ENCODE measurements at places on chromosomes 4 and X.

GRCh38 chr4:110207233-110207632, 8.8 kb upstream of the ELOVL6 start:
- H3K27me3 ChIP-seq: no peaks in the 10 kb centered on the region
- H3K36me3 ChIP-seq: no peaks in the 10 kb centered on the region
- H3K27ac ChIP-seq: no peak overlapping the region
- H3K4me1 ChIP-seq: no peaks in the 10 kb centered on the region
- DNase-seq: no peak

- H3K36me3 ChIP-seq: no peaks in the 10 kb centered on the region
- no peaks in the 10 kb centered on the region for H3K4me1 ChIP-seq
- H3K4me3 ChIP-seq: no peak overlapping the region
- H3K27ac ChIP-seq: no peak overlapping the region
Observed at GRCh38 chrX:9873952-9874351, 87.7 kb downstream of the SHROOM2 start.

GRCh38 chr4:137470806-137471205, 61.5 kb downstream of the PCDH18 start:
- no peaks in the 10 kb centered on the region for H3K36me3 ChIP-seq
- no peak overlapping the region for H3K27ac ChIP-seq
- H3K27me3 ChIP-seq: no peaks in the 10 kb centered on the region
- H3K4me1 ChIP-seq: no peaks in the 10 kb centered on the region

- H3K27me3 ChIP-seq: no peaks in the 10 kb centered on the region
- no peaks in the 10 kb centered on the region for H3K36me3 ChIP-seq
- H3K27ac ChIP-seq: peak overlapping the region; percentile 23
- no peak overlapping the region for H3K4me3 ChIP-seq
- no peak for DNase-seq
Observed at GRCh38 chr4:108315694-108316093, 147.0 kb upstream of the LEF1 start.

DNA sequence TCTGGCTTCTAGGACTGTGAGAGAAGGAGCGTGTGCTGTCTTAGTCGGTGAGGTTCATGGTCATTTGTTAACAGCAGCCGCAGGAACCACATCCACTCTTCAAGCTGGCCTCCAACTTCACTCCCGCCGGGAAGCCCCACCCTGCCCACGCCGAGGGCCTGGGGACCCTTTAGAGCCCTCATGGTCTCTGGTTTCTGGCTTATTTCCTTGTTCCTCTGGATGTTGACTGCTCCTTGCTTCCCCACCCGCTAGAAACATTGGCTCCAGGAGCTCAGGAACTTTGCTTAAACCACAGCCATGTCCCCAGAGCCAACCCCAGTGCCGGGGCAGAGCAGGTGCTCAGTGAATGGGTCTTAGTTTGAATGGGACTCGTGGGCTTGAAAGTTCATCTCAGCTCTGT, 40.8 kb downstream of the HTRA3 start:
- H3K27ac ChIP-seq: no peak overlapping the region
- H3K4me1 ChIP-seq: no peaks in the 10 kb centered on the region
- no peak overlapping the region for H3K4me3 ChIP-seq
- H3K27me3 ChIP-seq: no peaks in the 10 kb centered on the region
- H3K36me3 ChIP-seq: no peaks in the 10 kb centered on the region
- no peak for DNase-seq

- no peaks in the 10 kb centered on the region for H3K36me3 ChIP-seq
- DNase-seq: no peak
- H3K4me3 ChIP-seq: no peak overlapping the region
- peaks cover 6% of the 10 kb centered on the region for H3K4me1 ChIP-seq
Observed at GRCh38 chr4:140061194-140061593, 92.8 kb downstream of the MAML3 start.

DNA sequence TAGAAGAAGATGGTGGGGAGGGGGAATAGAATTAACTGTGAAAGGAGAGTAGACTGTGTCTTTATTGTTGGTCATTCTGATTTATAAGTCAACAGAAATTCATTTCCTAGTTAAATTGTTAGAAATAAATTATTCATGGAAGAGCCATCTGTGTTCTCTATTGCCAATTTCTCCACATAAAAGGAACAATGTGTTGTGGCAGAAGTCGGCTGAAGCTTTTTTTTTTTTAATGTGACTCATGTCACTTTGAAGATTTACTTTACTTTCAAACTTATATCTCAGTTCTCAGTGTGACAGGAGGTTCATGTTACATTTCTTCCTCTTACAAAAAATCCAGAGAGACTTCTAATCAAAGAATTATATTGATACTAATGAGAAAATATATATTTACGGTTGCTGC, 60.5 kb downstream of the CPE start:
- no peak overlapping the region for H3K27ac ChIP-seq
- no peak for DNase-seq
- H3K27me3 ChIP-seq: no peaks in the 10 kb centered on the region
- H3K4me1 ChIP-seq: no peaks in the 10 kb centered on the region
- no peaks in the 10 kb centered on the region for H3K36me3 ChIP-seq

DNA sequence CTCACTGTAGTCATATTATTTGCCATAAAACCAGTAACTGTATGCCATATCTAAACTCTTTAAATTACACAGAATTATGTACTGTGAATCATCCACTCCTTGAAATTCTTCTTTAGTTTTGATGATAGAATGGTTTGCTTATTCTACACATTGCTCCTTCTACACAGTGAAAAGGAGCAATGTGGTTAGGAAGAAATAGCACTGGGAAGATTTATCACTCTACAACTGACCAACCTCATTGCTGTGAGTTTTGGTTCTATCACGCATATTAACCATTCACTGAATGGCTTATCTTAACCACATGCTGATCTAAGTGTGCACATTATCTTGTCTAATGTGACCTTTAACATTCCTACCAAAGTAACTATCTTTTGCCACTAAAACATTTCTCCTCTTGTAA, 415.7 kb upstream of the NDST4 start:
- H3K27ac ChIP-seq: no peak overlapping the region
- H3K4me1 ChIP-seq: no peaks in the 10 kb centered on the region
- H3K36me3 ChIP-seq: no peaks in the 10 kb centered on the region
- H3K4me3 ChIP-seq: no peak overlapping the region
- DNase-seq: no peak

GRCh38 chr4:182914357-182914756, 2.8 kb downstream of the DCTD start:
- DNase-seq: no peak
- peaks cover 64% of the 10 kb centered on the region for H3K4me1 ChIP-seq
- no peak overlapping the region for H3K4me3 ChIP-seq
- H3K27ac ChIP-seq: 0 out of 2 replicates have a peak overlapping the region, but pooled peaks have one; percentile 27
- H3K27me3 ChIP-seq: peaks cover 4% of the 10 kb centered on the region

GRCh38 chr4:2794486-2795299, 1.8 kb downstream of the SH3BP2 start:
- no peak overlapping the region for H3K27ac ChIP-seq
- no peak for DNase-seq
- H3K36me3 ChIP-seq: no peaks in the 10 kb centered on the region
- H3K4me1 ChIP-seq: no peaks in the 10 kb centered on the region

- no peak overlapping the region for H3K4me3 ChIP-seq
- H3K36me3 ChIP-seq: no peaks in the 10 kb centered on the region
- H3K27me3 ChIP-seq: no peaks in the 10 kb centered on the region
- H3K27ac ChIP-seq: no peak overlapping the region
- no peak for DNase-seq
Observed at GRCh38 chr4:161987611-161988010, 176.2 kb downstream of the FSTL5 start.

DNA sequence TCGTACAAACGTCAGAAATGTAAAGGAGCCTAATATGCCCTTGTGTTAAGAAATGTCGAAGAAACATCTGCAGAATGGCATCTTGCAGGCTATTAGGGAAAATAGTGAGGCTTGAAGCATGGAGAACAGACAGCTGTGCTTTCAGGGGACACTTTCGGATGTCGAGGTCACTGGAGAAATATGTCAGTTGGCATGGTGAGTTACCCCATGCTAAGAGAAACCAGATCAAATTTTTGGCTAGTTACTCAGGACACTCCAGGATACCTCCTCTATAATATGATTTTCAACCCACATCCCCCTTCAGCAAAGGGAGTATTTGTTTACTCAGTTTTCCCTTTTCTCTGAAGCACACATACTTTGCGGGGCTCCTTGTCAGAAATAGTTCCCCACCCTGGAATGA, 171.4 kb downstream of the GPC3 start:
- no peaks in the 10 kb centered on the region for H3K4me1 ChIP-seq
- H3K27me3 ChIP-seq: no peaks in the 10 kb centered on the region
- no peak overlapping the region for H3K4me3 ChIP-seq
- H3K36me3 ChIP-seq: no peaks in the 10 kb centered on the region

GRCh38 chr4:67922697-67923096, 38.9 kb upstream of the TMPRSS11D start:
- no peak for DNase-seq
- no peaks in the 10 kb centered on the region for H3K36me3 ChIP-seq
- H3K27me3 ChIP-seq: no peaks in the 10 kb centered on the region
- no peak overlapping the region for H3K4me3 ChIP-seq
- no peak overlapping the region for H3K27ac ChIP-seq
